Neuronal stem cell (in vitro differentiated cells): ENCODE measurements at places on chromosomes 3 and 15.
A peak's percentile ranks its signal among the peaks of the same experiment; 100 is the strongest.

GRCh38 chr3:168025076-168025475 lies 70.6 kb downstream of the GOLIM4 start:
- no peak for DNase-seq

DNA sequence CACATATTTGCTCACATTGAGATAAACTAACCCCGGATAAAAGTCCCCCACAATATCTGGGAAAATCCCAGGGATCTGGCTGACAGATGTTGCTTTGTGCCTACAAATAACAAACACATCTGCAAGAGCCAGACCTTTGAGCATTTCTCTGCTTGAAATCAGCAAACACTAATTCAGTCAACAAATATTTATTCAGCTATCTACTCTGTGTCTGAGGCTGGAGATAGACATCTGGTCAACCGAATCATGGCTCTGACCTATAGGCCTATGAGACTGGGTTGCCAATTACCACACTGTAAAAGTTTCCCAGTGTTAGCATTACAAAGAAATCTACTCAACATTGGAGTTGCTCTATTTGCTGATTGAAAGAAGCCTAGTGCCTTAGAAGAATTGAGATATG lies 201.1 kb upstream of the CADPS start:
- no peak for DNase-seq

DNA sequence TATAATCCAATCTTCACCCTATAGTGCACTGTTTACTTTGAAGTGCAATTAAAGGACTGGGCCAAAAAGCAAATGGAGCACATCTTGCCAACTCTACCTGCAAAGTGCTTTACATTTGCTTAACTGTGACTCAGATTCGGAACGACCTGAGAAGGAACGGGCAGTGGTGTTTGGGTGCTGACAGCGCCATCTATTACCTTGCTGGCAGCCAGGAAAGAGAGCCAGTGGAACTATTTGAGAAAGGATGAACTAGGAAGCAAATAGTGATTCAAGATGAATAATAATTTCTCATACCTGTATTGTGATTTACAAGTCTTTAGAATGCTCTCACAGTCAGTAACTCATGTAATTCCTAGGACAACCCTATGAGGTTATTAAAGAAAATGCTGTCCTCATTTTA lies 312.9 kb downstream of the PDCD6IP start:
- DNase-seq: no peak

DNA sequence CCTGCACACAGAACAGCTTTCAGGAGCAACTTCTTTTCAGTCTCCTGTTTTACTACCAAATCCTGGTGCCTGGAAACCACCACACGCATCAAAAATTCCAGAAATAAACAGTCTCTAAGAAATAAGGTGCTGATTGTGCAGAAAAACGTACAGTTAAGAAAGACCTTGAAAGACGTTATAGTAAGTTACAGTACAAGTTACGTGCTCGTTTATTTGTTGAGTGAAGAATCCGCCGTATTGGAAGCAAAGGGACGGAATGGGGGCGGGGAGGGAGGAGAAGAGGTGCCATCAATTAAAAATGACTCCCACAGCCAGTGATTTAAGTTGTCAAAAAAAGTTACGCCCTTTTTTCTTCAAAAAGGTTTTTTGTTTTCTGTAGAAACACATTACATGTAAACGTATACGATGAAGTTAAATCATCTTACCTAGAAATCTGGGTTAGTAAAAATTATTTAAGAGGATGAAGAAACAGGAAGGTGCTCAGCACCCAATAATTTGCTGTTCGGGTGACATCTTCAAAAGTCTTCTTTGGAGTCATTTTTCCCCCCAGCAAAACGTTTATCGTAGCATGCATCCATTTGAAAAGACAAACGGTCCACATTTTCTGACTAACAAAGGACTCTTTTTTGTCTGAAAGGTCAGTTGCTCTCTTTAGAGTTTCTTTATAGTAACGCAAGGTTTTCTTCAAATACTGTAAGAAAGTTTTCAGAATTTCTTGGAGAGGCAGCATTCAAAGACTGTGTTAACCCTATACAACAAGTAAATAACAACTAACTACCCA lies 782 bp upstream of the UACA start:
- DNase-seq: no peak

DNA sequence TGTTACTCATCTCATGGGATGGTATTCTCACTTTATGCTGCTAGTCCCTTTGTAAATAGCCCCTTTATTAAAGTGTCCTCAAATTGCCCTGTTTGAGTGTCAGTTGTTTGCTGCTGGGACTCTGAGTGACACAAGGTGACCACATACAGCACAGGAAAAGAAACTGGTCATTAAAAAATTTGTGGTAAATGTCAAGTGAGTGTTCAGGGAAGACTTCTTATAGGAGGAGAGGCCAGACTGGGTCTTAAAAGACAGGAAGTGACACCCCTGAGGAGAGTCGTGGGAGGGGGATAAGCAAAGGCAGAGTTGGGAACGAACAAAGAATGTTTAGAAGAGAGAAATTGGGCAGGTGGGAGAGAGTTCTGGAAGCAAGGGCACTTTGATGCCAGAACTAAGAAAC lies 35.2 kb downstream of the CCR3 start:
- DNase-seq: no peak

DNA sequence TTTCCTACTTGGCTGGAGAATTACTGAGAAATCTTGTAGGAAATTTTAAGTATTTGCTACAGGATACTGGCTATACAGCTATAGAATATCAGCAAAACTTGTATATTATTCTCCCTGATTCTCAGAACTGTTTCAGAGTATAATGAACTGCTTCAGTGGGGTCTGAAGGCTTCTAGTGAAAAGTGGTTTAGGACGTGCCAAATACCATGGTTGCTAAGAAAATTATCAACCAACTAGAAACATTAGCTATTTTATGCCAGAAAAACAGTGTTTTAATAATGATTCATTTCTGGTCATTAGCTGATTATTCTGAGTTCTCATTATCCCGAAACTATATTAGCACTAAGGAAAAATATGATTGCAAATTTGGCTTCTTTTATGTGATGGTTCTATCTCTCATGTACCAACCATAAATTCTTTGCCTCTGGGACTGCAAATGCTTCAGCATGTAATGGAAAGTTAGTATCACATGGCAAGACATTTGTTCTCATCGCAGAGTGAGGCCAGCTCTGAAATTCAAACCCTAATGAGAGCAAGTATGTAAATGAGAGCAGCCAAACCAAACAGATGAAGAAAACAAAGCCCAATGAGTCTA lies 11.0 kb upstream of the TSC22D2 start:
- no peak for DNase-seq

DNA sequence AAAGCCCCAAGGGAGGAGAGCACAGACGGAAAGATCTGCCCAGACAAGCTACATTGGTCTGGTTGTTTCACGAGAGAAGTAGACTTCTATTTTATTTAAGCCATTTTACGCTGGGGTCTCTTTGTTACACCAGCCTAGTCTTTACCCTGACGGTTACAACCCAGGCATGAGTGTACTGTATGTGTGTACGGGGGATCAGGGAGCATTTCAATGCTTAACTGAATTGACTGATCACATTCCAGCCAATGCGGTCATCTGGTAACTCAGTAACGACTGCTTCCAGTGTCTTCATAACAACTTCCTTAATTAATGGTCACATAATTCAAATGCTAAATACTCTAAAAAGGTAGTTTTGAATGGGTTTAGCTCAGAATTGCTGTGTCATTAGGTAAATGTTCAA lies 288.6 kb downstream of the FOXP1 start:
- no peak for DNase-seq

DNA sequence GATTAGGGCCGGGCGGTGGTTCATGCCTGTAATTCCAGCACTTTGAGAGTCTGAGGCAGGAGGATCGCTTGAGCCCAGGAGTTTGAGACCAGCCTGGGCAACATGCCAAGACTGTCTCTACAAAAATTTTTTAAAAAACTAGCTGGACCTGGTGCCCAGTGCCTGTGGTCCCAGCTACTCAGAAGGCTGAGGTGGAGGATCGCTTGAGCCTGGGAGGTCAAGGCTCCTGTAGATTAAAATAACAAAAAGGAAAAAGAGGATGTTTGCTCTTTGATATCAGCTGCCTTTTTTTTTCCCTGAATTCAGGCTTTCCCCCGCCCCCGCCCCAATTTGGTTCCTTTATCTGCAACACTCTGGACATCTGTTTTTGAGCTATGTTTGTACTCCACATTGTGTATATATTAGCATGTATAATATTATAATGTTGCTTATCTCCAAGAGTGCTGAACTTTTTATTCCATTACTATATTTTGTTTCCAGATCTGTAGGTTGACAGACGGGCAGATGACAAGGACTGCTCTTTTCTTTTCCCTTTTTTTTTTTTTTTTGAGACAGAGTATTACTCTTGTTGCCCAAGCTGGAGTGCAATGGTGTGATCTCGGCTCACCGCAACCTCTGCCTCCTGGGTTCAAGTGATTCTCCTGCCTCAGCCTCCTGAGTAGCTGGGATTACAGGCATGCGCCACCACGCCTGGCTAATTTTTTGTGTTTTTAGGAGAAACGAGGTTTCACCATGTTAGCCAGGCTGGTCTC lies 4.6 kb downstream of the SNAP23 start:
- DNase-seq: no peak

DNA sequence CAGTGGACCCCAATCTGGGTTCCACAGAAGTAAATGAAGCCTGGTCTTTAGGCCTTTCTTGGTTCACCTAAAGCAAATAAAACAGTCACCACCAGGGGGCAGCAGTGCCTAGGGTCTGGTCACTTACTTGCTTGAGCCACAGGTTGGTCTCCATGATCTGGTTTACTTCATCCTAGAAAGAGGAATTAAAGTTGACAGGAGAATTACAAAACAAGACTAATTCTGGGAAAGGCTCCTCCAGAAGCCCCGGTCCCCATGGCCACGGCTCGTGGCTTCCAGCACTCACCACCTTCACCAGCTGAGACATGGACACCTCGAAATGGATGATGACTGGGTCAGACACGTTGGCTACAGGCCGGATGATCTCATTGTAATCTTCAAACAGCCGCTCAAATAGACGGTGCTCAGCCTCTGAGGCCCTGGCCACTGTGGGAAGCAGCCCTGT lies 2.3 kb downstream of the CHRNA3 start:
- DNase-seq: peak; percentile 88

- DNase-seq: no peak
Measured at GRCh38 chr15:77673866-77674265, 41.2 kb upstream of the LINGO1 start.

DNA sequence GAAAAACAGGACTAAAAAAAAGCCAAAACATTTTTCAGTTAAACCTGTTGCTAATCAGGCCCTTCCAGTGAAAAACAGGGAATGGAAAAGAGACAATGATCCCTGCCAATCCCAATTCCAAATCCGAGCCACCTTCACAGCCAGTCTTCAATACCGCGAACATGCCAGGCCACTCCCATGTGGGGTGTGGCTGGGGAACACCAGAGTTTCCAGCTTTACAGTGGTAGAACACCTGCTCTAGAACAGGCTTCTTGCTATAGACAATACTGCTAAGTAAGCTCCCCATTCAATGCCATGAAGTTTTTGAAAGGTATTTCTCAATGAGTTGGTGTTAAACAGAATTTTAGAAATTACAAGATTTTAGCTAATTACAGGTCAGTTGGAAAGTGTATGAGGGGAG lies 228.3 kb downstream of the ATP8B4 start:
- no peak for DNase-seq

DNA sequence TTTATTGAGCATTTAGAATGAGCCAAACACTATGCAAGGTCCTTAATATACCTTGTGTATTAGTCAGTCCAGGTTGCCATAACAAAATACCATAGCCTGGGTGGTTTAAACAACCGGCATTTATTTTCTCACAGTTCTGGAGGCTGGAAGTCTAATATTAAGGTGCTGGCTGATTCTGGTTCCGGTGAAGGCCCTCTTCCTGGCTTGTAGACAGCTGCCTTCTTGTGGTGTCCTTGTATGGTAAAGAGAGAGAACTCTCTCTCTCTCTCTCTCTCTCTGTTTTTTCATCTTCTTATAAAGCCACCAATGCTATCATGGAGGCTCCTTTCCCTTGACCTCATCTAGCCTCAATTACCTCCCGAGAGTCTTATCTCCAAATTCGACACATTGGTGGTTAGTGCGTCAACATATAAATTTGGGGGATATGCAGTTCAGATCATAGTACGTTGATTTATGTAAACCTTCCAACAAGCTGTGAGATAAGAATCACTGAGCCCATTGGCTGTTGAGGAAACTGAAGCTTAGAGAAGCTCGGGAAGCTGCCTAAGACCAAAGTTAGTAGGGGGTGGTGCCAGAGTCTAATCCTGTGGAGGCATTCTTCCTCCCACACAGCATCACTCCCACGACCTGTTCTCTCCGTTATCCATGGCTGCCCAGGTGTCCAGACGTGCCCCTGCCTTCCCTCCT lies 298.0 kb upstream of the PROK2 start:
- DNase-seq: no peak
